ENCODE measurements at places on chromosomes 2 and 18. TPM values are rescaled to one million over a fixed set of nuclear protein-coding genes. Genes with fewer than 3 reads are reported as not detected.

Gene IL36RN
- not detected for total RNA-seq

Gene DGUOK
- total RNA-seq: 20.8 TPM

- DNase-seq: no peak
- H3K4me3 ChIP-seq: no peak overlapping the region
- H3K27ac ChIP-seq: no peak overlapping the region
- H3K4me1 ChIP-seq: no peaks in the 10 kb centered on the region
- no peaks in the 10 kb centered on the region for H3K27me3 ChIP-seq
- no peaks in the 10 kb centered on the region for H3K36me3 ChIP-seq
Measured at GRCh38 chr2:6787376-6787775, 78.3 kb downstream of the CMPK2 start.

DNA sequence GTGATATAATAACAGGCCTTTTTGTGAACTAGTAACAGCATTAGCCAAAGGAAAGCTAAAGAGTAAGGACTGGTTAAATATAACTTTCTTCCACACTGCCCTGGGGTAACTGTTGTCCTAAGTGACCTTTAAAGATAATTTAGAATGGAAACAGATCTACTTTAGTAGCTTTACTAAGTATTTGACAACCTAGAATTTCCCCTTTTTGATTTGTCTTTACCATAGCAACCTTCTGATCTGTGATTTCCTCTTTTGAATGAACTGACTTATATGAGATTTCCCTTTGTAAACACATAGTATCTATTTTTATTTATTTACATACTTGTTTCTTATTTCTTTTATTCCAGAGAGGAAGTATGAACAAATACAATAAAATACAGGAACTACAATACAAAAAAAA, 10.5 kb upstream of the KLF7 start:
- H3K4me3 ChIP-seq: no peak overlapping the region
- H3K27me3 ChIP-seq: no peaks in the 10 kb centered on the region
- H3K27ac ChIP-seq: no peak overlapping the region
- no peak for DNase-seq
- H3K4me1 ChIP-seq: no peaks in the 10 kb centered on the region

GRCh38 chr2:121567957-121568409, 37.3 kb downstream of the RNU4ATAC start:
- no peak overlapping the region for H3K4me3 ChIP-seq
- no peaks in the 10 kb centered on the region for H3K27me3 ChIP-seq
- DNase-seq: no peak
- no peaks in the 10 kb centered on the region for H3K36me3 ChIP-seq
- H3K4me1 ChIP-seq: peaks cover 44% of the 10 kb centered on the region

DNA sequence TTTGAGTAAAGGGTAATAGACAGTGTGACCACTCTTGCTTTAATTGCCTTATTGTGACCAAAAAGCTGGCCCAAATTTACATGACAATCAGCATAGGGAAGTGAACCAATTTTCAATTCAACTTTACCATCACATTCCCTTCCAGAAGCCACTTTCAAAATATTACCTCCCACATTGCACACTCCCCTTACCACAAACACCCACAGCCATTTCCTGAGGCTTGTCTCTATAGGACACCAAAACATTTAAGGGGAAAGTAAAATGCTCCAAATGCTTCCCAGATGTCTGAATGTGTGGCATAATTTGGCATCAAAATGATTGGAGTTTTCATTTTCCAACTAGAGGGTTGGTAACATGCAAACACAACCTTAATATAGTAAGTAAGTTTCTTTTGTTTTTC, 616.1 kb downstream of the SLC4A3 start:
- peaks cover 10% of the 10 kb centered on the region for H3K4me1 ChIP-seq
- no peak overlapping the region for H3K27ac ChIP-seq
- no peaks in the 10 kb centered on the region for H3K27me3 ChIP-seq
- no peak overlapping the region for H3K4me3 ChIP-seq
- DNase-seq: no peak

DNA sequence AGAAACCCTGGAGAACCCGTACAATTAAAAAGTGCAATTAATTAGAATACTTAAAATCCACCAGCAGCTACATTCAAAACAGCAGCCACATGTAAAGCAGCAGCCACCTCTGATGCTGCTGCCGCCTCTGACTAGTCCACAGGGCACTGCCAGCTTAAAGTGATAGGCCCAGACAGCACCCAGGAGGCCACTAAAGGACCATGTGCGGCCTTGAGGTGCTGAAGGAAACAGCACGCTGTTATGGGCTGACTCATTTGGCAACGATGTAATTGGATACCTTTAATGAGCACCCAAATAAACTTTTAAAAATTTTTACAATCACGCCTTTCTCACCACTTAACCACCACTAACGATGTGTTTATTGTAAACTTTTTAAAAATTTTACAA, 209.3 kb upstream of the NCKAP5 start:
- no peaks in the 10 kb centered on the region for H3K27me3 ChIP-seq
- no peak for DNase-seq
- H3K4me1 ChIP-seq: peaks cover 9% of the 10 kb centered on the region
- no peaks in the 10 kb centered on the region for H3K36me3 ChIP-seq

GRCh38 chr2:169765523-169765922, 31.9 kb downstream of the KLHL23 start:
- no peaks in the 10 kb centered on the region for H3K36me3 ChIP-seq
- DNase-seq: no peak
- no peak overlapping the region for H3K4me3 ChIP-seq
- H3K27ac ChIP-seq: no peak overlapping the region
- H3K27me3 ChIP-seq: no peaks in the 10 kb centered on the region

Data from thoracic aorta (tissue), 2 donors.